ENCODE measurements at places on chromosomes 4 and X. TPM values are rescaled to one million over a fixed set of nuclear protein-coding genes. Genes with fewer than 3 reads are reported as not detected.

The BMP15 gene
- total RNA-seq, result not detected

The GIMD1 gene
- total RNA-seq, result not detected

The EXOSC9 gene
- 18.4 TPM for total RNA-seq

The TMEM35A gene
- 74.0 TPM for total RNA-seq

Data from temporal lobe (tissue), 4 donors.